Suprapubic skin (tissue), 4 donors: ENCODE measurements at places on chromosomes 4 and X.

GRCh38 chrX:38803588-38804431 lies 2.6 kb downstream of the MID1IP1 start:
- H3K4me3 ChIP-seq = peak overlapping the region; percentile 67
- H3K4me1 ChIP-seq = no peaks in the 10 kb centered on the region
- H3K27ac ChIP-seq = peak overlapping the region; percentile 94
- H3K36me3 ChIP-seq = no peaks in the 10 kb centered on the region
- H3K27me3 ChIP-seq = no peaks in the 10 kb centered on the region

DNA sequence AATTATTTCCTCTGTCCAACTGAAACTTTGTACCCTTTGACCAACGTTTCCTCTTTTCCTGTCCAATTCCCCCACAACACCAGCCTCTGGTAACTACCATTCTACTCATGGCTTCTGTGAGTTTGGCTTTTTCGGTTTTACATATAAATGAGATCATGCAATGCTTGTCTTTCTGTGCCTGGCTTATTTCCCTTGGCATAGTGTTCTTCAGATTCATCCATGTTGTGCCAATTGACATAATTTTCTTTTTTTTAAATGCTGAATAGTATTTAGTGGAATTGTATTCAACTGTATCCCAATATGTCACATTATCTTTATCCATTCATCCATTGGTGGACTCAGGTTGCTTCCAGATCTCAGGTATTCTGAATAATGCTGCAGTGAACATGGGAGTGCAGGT lies 222.5 kb upstream of the GALNTL6 start:
- no peak for DNase-seq
- no peak overlapping the region for H3K27ac ChIP-seq
- no peaks in the 10 kb centered on the region for H3K27me3 ChIP-seq
- H3K4me3 ChIP-seq = no peak overlapping the region
- H3K36me3 ChIP-seq = no peaks in the 10 kb centered on the region
- H3K4me1 ChIP-seq = no peaks in the 10 kb centered on the region

GRCh38 chr4:111066447-111066846 lies 443.6 kb upstream of the PITX2 start:
- no peak overlapping the region for H3K27ac ChIP-seq
- DNase-seq = no peak
- no peaks in the 10 kb centered on the region for H3K4me1 ChIP-seq
- no peak overlapping the region for H3K4me3 ChIP-seq
- no peaks in the 10 kb centered on the region for H3K27me3 ChIP-seq

DNA sequence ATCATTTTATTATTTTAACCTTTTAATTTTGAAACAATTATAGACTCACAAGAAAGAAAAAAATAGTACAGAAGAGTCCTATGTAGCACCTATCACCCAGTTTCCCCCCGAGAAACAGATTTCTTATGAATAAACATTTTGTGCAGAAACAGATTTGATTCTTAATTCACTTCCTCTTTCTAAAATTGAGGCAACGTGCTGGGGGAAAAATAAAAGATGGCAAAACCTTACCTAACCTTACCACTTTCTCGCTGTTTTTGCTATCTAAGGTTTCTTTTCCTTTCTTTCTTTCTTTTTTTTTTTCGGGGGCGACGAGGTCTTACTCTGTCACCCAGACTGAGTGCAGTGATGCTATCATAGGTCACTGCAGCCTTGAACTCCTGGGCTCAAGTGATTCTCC lies 4.3 kb upstream of the CLNK start:
- no peaks in the 10 kb centered on the region for H3K27me3 ChIP-seq
- H3K4me1 ChIP-seq = no peaks in the 10 kb centered on the region
- H3K36me3 ChIP-seq = no peaks in the 10 kb centered on the region
- DNase-seq = no peak
- H3K4me3 ChIP-seq = no peak overlapping the region
- H3K27ac ChIP-seq = no peak overlapping the region

DNA sequence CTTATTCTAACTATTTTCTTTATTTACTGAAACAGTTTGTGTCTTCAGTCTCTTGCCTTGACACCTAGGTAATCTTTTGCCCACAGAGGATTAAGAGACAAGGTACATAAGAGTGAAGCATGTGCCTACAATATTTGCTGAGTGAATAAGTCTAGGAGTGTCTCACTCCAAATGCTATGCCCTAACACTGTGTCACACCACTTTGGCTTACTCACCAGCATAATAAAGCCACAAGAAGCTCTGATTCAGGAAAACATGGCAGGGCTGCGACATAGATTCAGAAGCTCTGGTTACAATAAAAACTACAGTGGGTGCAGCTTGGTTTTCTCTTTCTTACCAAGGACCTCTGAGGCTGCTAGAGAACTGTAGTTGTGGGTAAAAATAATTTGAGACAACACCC lies 127.1 kb downstream of the RBM46 start:
- no peaks in the 10 kb centered on the region for H3K36me3 ChIP-seq
- H3K4me3 ChIP-seq = no peak overlapping the region
- no peaks in the 10 kb centered on the region for H3K27me3 ChIP-seq
- H3K27ac ChIP-seq = no peak overlapping the region
- no peak for DNase-seq

DNA sequence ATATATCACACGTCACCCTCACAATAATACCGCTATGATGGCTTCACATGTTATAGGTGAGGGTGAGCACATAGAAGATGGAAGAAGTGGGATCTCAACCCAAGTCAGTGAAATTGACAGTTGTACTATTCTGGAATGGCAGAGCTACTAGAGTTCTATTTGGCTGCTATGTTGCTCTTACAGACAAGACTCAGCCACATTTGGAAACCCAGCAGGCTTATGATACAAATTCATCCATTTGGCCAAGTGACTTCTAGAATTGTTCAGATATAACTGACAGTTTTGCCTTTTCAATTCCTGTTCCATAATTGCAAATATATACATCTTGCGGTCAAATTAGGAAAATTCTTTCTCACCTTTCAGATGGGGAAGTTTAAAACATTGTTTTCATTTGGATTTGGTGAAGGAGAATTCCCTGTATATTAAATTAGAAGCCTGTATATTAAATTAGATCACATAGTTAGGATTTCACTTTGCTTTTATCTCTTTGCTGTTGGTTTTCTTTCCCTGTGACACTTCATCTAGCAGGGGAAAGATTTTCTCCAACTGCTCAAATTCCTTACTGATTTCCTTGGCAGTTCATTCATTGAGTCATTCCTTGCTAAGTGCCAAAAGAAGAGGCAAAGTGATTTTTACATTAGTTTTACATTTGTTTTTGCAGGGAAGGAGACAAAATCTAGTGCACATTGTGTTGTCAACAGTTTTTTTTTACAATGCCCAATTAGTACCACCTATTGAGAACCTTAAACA lies 120.6 kb upstream of the TBC1D9 start:
- H3K4me3 ChIP-seq = no peak overlapping the region
- H3K27me3 ChIP-seq = no peaks in the 10 kb centered on the region
- no peak for DNase-seq
- no peaks in the 10 kb centered on the region for H3K36me3 ChIP-seq
- no peak overlapping the region for H3K27ac ChIP-seq
- no peaks in the 10 kb centered on the region for H3K4me1 ChIP-seq

- DNase-seq = no peak
- peak overlapping the region; percentile 5 for H3K27ac ChIP-seq
These were observed 236.2 kb downstream of the FRAS1 start for GRCh38 chr4:78293348-78293747.

DNA sequence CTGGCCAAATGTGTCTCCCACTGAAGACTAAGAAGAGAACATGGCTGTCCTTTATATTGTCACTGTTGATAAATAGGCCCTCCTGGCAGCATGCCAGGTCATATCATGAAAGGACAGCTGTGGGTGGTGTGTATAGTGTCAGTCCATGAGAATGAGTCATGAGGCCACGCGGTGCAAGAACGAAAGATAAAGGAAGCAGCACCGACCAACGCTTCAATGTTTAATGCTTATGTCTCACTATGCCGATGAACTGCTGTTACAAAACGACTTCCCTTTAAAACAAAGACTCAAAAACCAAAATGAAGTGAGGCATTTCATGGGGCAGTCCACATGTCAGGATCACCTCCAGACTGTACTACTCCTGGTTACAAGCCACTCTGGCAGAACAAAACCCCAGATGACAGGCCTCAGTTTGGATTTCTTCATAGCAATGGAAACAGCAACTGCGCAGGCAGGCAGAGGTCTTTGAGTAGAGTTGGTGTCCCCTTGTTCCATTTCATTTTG lies 5.2 kb upstream of the TCEANC start:
- no peak overlapping the region for H3K4me3 ChIP-seq
- DNase-seq = no peak
- peaks cover 7% of the 10 kb centered on the region for H3K4me1 ChIP-seq
- H3K27ac ChIP-seq = no peak overlapping the region
- H3K36me3 ChIP-seq = no peaks in the 10 kb centered on the region

DNA sequence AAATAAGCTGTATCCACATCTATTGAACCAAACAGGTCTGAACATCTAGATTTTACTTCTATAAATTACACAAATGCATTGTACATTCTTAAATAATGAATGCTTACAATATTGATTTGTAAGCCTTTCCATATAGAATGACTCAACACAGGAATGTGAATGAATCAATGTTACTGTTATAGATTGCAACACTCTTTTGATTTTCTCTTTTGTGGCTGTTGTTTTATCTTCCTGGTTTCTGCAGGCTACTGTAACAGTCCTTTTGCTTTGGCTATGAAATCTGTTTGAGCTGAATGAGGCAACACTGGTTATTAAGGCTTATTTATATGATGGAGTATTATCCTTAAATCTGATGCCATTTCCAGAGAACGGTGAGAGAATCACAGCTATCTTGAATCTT lies 49.5 kb downstream of the GPR50 start:
- no peaks in the 10 kb centered on the region for H3K36me3 ChIP-seq
- peaks cover 5% of the 10 kb centered on the region for H3K27me3 ChIP-seq
- H3K4me3 ChIP-seq = no peak overlapping the region
- no peaks in the 10 kb centered on the region for H3K4me1 ChIP-seq
- DNase-seq = no peak

DNA sequence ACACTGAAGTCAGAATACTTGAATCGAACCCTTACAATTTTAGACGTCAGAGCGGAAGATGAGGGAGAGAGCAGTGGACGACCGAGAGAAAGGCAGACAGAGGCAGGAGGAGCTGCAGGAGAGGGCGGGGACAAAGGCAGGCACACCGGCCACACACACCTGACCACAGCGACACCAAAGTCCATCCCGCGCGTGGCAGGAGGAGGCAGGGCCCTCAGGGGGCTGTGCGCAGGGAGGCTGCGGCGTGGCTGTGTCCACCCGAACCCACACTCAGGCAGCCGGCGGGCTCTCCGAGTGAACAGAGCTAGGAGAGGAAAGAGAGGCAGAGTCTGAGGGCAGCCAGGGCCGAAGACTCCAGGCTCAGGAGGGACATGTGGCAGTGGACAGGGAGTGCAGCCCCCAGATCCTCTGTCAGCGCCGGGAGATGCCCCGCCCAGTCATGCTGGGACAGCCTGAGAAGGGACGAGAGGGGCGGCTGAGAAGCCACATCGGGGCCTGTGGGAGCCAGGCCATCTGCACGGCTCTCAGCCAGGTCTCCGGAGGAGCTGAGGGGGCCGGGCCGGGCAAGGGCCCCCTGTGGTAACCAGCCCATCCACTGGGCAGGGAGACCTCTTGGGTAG lies 20.1 kb downstream of the GAK start:
- peak overlapping the region; percentile 52 for H3K27ac ChIP-seq
- DNase-seq = no peak
- no peaks in the 10 kb centered on the region for H3K4me1 ChIP-seq
- H3K36me3 ChIP-seq = peaks cover 31% of the 10 kb centered on the region
- no peak overlapping the region for H3K4me3 ChIP-seq

DNA sequence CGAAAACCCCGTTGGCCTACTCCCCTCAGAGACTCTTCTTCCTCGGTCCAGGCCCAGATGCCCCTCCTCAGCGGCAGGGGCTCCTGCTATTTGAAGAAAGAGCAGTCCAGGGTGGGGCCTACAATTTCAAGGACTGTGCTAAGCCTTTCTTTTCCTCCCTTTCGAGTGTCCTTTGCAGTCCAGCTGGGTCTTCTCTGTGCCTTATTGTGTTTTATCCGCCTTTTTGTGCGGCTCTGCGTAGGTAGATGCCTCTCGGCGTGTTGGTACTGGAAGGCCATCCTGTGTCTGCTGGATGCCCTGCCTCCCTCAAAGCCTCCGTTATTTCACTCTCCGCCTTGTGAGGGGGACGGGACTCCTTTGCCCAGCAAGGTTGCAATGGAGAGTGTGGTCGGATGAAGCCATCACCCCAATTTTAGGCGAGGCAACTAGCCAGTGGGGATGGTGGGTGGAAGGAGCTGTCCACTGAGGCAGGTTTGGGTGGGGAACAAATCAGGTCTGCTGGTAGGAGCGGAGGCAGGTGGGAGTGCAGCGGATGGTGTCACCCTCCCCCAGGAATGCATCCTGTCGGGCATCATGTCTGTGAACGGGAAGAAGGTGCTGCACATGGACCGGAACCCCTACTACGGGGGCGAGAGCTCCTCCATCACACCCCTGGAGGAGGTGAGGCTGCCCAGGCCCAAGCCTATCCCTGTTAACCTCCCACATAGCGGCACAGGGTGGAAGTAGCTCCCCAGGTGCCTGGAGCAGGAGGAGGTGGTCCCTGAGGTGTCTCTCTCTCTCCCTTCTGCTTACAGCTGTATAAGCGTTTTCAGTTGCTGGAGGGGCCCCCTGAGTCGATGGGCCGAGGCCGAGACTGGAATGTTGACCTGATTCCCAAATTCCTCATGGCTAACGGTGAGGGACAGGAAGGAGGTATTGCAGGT lies 1.3 kb downstream of the GDI1 start:
- H3K36me3 ChIP-seq = peaks cover 51% of the 10 kb centered on the region
- peak overlapping the region; percentile 67 for H3K4me3 ChIP-seq
- DNase-seq = no peak
- peaks cover 15% of the 10 kb centered on the region for H3K4me1 ChIP-seq
- no peaks in the 10 kb centered on the region for H3K27me3 ChIP-seq
